ENCODE measurements at places on chromosomes 7 and 10.

- no peak for DNase-seq
Measured at GRCh38 chr10:96972264-96972663, 140.2 kb downstream of the LCOR start.

DNA sequence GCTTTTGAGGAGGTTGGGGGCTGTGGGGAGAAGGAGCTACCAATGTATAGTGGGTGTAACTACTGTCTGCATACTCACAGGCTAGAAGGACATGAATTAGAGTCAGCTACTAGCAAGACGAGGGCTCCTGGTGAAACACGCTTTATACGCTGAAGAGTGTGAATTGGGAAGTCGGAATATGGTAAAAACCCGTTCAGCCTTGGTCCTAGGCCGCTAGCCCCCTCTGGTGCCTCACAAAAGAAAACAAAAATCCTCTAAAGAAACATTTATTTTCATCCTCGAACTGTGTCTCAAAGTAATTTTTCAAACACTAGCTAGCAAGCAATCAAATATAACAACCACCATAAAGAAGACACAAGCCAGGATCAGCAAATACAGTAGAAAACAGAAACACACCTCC, 338.1 kb upstream of the SEMA3C start:
- no peak for DNase-seq

GRCh38 chr10:77349226-77349625, 288.4 kb downstream of the KCNMA1 start:
- no peak for DNase-seq

GRCh38 chr10:52335665-52336064, 21.6 kb downstream of the DKK1 start:
- DNase-seq, result no peak

GRCh38 chr7:106618480-106618879, 42.5 kb downstream of the CCDC71L start:
- DNase-seq, result no peak

GRCh38 chr7:27143950-27144780, 684 bp upstream of the HOXA5 start:
- DNase-seq, result no peak

GRCh38 chr10:31803606-31804351, 124.9 kb downstream of the ARHGAP12 start:
- DNase-seq, result no peak

GRCh38 chr7:155896531-155897263, 84.4 kb upstream of the SHH start:
- DNase-seq, result no peak

- no peak for DNase-seq
Measured at GRCh38 chr7:80532153-80532552, 20.3 kb upstream of the GNAT3 start.

- no peak for DNase-seq
Measured at GRCh38 chr10:91381257-91381891, 28.8 kb upstream of the HECTD2 start.

DNA sequence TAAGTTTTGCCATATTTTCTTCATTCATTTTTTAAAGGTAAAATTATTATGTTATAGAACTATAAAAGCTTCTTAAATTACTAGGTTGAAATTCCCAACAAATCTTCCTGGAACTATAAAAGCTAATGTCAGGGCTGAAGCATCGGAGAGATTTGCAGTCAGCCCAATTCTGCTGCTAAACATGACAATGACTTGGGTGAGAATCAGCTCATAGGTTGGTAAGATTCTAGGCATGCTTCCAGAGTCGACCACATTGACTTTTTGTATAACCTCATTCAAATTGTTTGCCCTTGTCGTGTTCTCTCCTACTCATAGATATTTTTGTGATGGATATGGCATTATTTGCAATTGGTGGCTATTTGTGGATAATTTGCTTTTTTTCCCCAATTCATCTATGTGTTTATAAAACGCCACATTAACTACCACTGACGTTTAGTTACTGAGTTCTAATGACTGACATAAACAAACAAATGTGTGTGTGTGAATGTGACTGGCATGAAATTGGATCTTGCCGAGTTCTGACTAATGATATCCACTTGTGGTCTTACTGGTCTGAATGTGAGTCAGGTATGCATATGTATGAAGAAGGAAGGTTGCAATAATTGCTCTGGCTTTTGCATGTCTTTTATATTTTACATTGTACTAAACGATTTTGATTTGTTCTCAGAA, 579.8 kb downstream of the PARD3 start:
- DNase-seq, result no peak

GRCh38 chr7:79257959-79258358, 195.5 kb downstream of the MAGI2 start:
- DNase-seq, result no peak

- no peak for DNase-seq
Measured at GRCh38 chr10:71797533-71798307, 24.4 kb upstream of the VSIR start.

DNA sequence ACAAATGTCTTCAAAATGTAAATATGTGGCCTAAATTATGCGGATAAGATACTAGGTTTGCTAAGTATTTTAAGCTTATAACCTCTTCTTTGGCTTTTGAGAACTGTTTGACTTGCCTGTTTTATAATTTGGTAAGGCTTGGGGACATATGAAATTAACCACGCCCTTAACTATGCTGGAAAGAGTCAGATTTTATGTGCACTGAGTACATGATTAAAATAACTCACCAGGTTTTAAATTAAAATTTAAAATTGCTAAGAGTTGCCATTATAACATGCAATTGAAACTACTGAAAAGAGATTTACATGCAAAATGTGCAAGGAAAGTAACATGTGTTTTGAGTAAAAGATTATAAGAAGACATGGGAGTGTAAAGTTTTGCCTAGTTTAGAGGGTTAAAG, 141.9 kb downstream of the WDR11 start:
- DNase-seq, result no peak

DNA sequence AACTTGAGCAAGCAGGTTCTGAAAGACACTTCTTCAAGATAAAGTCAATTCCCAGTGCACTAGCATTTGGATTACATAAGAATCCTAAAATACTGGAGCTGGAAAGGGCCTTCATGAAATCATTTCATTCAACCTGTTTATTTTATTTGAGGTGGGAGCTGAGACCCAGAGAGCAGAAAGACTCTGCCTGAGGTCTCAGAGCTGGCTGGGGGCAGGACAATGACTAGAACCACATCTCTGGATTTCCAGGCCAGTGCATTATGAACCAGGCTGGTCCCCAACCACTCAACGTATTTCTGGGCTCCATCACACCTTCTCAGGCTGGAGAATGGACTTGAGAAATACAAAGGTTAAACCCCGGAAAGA, 8.4 kb downstream of the ANXA11 start:
- no peak for DNase-seq
